ENCODE measurements at places on chromosomes 13 and 19. TPM values are rescaled to one million over a fixed set of nuclear protein-coding genes. Genes with fewer than 3 reads are reported as not detected.

- no peak overlapping the region for H3K4me3 ChIP-seq
- H3K27ac ChIP-seq = no peak overlapping the region
- H3K27me3 ChIP-seq = no peaks in the 10 kb centered on the region
Measured at GRCh38 chr13:75621147-75621546, 15.0 kb upstream of the LMO7 start.

- H3K4me3 ChIP-seq = no peak overlapping the region
- no peaks in the 10 kb centered on the region for H3K36me3 ChIP-seq
- no peak overlapping the region for H3K27ac ChIP-seq
- H3K27me3 ChIP-seq = peaks cover 7% of the 10 kb centered on the region
Measured at GRCh38 chr13:34153428-34154180, 335.7 kb downstream of the RFC3 start.

- no peak overlapping the region for H3K4me3 ChIP-seq
- no peak for DNase-seq
- no peak overlapping the region for H3K27ac ChIP-seq
- H3K36me3 ChIP-seq = peaks cover 3% of the 10 kb centered on the region
- no peaks in the 10 kb centered on the region for H3K4me1 ChIP-seq
Measured at GRCh38 chr19:55103190-55103589, 14.2 kb downstream of the PPP1R12C start.

The ANGPTL4 gene
- polyA plus RNA-seq = not detected

The KIR2DL3 gene
- polyA plus RNA-seq = 5.0 TPM

The ANKLE1 gene
- polyA plus RNA-seq = 1.0 TPM

DNA sequence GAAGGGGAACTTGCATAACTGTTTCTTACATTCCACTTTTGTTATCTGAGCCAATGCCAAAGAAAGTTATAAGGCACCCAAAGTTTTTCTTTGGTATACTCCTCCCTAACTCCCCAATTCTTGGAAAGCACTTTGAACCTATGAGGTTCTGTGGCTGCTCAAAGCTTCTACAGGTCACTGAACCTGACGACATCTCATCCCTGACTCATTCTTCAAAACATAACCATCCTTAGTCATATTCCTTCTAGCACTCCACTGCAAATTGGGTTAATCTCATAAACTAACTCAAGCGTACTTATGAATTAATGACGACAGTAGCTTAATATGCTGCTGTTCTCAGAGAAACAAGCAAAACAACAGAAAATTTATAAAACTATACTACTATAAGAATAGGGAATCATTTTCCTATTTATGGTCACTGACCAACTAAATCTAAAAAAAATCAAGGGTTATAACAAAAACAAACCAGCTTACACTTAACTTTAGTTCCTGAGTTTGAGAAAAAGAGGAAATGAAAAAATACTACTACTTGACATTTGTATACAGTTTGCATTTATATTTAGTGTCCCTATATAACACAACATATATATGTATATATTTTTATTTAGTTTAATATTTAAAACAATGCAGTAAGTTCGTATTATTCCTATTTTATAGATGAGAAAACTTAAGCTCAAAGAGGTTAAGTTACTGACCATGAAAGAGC is 69.1 kb downstream of the CAB39L start:
- peaks cover 31% of the 10 kb centered on the region for H3K4me1 ChIP-seq
- peaks cover 7% of the 10 kb centered on the region for H3K27me3 ChIP-seq
- no peaks in the 10 kb centered on the region for H3K36me3 ChIP-seq
- no peak for DNase-seq
- no peak overlapping the region for H3K27ac ChIP-seq

GRCh38 chr13:59621773-59622172 is 542.0 kb downstream of the DIAPH3 start:
- DNase-seq = no peak
- peaks cover 16% of the 10 kb centered on the region for H3K36me3 ChIP-seq
- no peak overlapping the region for H3K27ac ChIP-seq
- no peaks in the 10 kb centered on the region for H3K4me1 ChIP-seq

- H3K27me3 ChIP-seq = no peaks in the 10 kb centered on the region
- H3K36me3 ChIP-seq = no peaks in the 10 kb centered on the region
- H3K27ac ChIP-seq = no peak overlapping the region
- no peaks in the 10 kb centered on the region for H3K4me1 ChIP-seq
- DNase-seq = no peak
Measured at GRCh38 chr19:778910-779653, 18.2 kb upstream of the PTBP1 start.

GRCh38 chr13:93881411-93881810 is 598.1 kb downstream of the DCT start:
- no peak overlapping the region for H3K4me3 ChIP-seq
- no peaks in the 10 kb centered on the region for H3K4me1 ChIP-seq
- H3K27ac ChIP-seq = no peak overlapping the region
- no peak for DNase-seq
- peaks cover 11% of the 10 kb centered on the region for H3K27me3 ChIP-seq
- H3K36me3 ChIP-seq = no peaks in the 10 kb centered on the region

GRCh38 chr13:100826441-100826840 is 151.8 kb upstream of the TMTC4 start:
- H3K4me1 ChIP-seq = no peaks in the 10 kb centered on the region
- no peak overlapping the region for H3K27ac ChIP-seq
- peaks cover 15% of the 10 kb centered on the region for H3K27me3 ChIP-seq
- no peak overlapping the region for H3K4me3 ChIP-seq
- no peak for DNase-seq

DNA sequence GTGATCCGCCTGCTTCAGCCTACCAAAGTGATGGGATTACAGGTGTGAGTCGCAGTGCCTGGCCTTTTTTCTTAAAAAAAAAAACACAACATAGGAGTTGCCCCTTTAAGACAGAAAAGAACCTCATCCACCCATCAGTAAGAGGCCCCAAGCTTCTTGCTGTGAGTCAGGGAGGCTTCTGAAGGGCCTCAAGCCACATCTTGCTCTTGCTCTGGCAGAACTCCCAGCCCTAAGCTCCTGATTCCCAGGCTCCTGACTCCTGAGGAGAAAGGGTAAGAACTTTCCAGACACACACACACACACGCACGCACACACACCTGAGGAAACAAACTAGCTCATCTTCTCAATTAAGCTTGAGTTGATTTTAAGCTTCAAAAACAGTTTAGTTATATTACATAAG is 6.9 kb downstream of the ETFB start:
- H3K27me3 ChIP-seq = no peaks in the 10 kb centered on the region
- DNase-seq = no peak

DNA sequence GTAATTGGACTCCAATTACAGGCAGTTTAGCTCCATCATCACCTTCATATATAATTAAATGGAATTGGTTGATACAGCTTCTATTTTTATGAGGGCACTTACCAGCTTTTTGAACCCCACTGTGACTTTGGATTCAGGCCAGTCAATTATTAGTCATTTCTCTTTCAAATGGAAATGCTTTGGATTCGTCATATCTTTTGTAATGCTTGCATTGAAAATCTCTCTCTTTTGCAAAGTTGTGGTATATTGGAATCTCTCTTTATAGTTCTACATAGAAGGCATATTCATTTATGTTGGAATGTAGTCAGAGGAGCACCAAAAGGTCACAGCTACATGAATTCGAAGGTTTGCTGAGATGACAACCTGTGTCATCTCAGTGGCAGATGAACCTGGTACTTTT is 1074.3 kb upstream of the SLC10A2 start:
- DNase-seq = no peak
- H3K4me1 ChIP-seq = no peaks in the 10 kb centered on the region
- H3K27ac ChIP-seq = no peak overlapping the region
- no peak overlapping the region for H3K4me3 ChIP-seq
- H3K36me3 ChIP-seq = no peaks in the 10 kb centered on the region

The ZNF256 gene
- 4.5 TPM for polyA plus RNA-seq

The CPB2 gene
- polyA plus RNA-seq = not detected

The R3HDM4 gene
- polyA plus RNA-seq = 182 TPM

The ERICH6B gene
- not detected for polyA plus RNA-seq

GRCh38 chr19:15037586-15037985 is 11.7 kb upstream of the CASP14 start:
- H3K4me1 ChIP-seq = no peaks in the 10 kb centered on the region
- H3K27ac ChIP-seq = no peak overlapping the region
- no peak for DNase-seq
- H3K4me3 ChIP-seq = no peak overlapping the region
- peaks cover 36% of the 10 kb centered on the region for H3K27me3 ChIP-seq

DNA sequence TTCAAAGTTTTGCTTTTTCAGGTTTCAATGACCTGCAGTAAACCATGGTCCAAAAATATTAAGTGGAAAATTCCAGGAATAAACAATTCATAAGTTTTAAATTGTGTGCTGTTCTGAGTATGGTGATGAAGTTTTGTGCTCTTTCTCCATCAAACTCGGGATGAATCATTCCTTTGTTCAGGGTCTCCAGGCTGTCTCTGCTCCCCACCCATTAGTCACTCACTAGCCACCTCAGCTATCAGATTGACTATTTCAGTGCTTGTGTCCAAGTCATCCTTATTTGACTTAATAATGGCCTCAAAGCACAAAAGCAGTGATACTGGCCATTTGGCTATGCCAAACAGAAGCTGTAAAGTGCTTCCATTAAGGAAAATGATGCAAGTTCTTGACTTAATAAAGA is 1140.4 kb downstream of the EFNB2 start:
- DNase-seq = no peak
- H3K36me3 ChIP-seq = no peaks in the 10 kb centered on the region
- H3K27me3 ChIP-seq = no peaks in the 10 kb centered on the region

DNA sequence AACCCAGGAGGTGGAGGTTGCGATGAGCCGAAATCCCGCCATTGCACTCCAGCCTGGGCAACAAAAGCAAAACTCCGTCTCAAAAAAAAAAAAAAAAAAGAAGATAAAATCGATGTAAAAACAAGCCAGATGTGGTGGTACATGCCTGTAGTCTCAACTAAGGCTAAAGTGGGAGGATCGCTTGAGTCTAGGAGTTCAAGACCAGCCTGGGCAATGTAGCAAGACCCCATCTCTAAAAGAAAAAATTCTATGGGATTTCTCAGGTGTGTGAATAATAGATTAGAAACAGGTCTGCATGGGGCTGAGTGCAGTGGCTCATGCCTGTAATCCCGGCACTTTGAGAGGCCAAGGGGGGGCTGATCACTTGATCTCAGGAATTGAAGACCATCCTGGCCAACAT is 11.1 kb downstream of the PGPEP1 start:
- peaks cover 74% of the 10 kb centered on the region for H3K36me3 ChIP-seq
- no peak overlapping the region for H3K4me3 ChIP-seq
- no peak overlapping the region for H3K27ac ChIP-seq
- H3K4me1 ChIP-seq = no peaks in the 10 kb centered on the region

The SLC6A16 gene
- 1.5 TPM for polyA plus RNA-seq
